ENCODE measurements at places on chromosomes 6 and 20.

- DNase-seq, result no peak
Measured at GRCh38 chr20:61285152-61285645, 33.1 kb downstream of the CDH4 start.

- no peak for DNase-seq
Measured at GRCh38 chr6:135505648-135506047, 8.1 kb upstream of the AHI1 start.

DNA sequence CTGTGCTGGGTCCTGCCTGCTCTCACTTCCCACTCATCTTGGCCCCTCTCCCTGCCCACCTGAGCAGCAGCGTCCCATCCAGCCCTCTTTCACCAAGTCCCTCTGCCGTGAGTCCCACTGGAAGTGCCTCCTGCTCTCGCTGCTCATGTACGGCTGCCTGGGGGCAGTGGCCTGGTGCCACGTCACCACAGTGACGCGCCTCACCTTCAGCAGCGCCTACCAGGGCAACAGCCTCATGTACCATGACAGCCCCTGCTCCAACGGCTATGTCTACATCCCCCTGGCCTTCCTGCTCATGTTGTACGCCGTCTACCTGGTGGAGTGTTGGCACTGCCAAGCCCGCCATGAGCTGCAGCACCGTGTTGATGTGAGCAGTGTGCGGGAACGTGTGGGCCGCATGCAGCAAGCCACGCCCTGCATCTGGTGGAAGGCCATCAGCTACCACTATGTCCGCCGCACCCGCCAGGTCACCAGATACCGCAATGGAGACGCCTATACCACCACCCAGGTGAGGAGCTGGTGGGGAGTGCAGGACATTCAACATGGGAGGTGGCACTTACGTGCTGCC lies 2.8 kb downstream of the TMEM151B start:
- no peak for DNase-seq

- DNase-seq, result no peak
Measured at GRCh38 chr20:62995898-62996595, 10.7 kb downstream of the BHLHE23 start.

GRCh38 chr6:101845172-101845571 lies 451.7 kb downstream of the GRIK2 start:
- DNase-seq, result no peak

DNA sequence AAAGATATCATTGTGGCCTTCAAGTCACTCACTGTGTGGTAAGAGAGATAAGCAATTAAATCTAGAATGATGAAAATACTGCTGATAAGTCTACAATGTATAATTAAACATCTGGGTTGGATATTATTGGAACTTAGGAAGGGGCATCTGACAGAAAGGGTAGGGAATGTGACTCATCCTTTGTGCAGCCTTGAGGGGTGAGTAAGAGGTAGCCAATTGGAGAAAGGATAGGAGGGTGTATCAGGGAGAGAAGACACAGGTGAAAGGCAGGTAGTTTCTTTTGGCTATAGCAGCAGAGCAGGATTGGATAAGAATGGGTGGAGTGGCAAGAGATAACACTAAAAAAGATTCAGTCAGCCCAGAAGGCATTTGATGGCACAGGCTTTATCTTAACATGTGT lies 182.0 kb downstream of the COL21A1 start:
- DNase-seq, result no peak

GRCh38 chr6:157269261-157269794 lies 54.0 kb downstream of the TMEM242 start:
- peak; percentile 58 for DNase-seq

DNA sequence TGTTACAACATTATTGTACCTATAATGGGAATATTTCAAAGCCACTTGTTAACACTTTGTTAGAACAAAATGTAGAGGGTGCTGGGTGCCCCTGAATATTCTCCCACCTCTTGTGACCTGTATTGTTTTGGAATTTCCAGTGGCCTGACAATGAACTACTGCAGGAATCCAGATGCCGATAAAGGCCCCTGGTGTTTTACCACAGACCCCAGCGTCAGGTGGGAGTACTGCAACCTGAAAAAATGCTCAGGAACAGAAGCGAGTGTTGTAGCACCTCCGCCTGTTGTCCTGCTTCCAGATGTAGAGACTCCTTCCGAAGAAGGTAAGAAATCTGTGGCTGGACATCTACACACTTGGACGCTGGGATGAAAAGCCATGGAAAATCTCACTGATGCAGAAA lies 28.9 kb downstream of the PLG start:
- no peak for DNase-seq

DNA sequence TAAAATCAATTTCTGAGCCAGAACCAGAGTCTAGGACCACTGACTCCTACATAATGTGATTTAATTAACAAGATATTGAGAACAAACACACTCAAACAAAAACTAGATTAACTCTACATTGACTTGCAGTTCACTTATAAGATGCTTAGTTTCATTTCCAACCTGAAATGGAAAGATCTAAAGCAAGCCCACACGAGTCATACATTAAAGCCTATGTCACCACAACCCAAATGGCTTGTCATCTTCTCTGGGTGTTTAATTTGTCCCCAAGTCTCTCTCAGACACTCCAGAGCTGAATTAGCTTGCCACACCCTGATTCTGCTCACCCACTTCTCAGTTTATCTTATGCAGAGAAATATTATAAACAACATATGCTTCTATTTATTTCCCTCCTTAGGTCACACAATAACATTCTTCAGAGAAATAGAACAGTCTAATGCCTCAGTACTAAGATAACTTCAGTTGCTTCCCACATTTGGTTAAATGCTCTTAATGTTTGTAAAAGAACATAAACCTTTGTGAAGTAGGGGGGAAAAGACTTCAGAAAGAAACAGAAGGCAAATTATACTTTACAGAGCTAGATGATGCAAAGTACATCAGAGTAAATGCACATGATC lies 8.8 kb upstream of the FBXO30 start:
- no peak for DNase-seq

DNA sequence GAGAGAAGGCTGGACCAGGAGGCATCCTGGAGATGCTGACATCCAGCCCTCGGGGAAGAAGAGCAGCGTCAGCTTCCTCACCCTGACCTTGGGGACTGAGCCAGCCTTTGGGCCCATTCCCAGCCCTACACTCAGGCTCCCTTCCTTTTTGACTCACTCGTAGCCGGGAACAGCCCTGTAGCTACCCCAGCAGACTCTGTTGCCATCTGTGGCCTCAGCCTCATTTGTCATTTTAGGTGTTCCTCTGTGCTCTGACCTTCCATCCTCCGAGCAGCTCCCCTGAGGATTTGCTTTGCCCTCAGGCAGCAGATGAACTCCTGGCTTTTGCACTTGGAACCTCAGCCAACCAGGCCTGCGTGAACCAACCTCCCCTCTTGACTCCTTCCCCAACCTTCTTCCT lies 67.5 kb downstream of the ELOVL2 start:
- DNase-seq, result no peak

DNA sequence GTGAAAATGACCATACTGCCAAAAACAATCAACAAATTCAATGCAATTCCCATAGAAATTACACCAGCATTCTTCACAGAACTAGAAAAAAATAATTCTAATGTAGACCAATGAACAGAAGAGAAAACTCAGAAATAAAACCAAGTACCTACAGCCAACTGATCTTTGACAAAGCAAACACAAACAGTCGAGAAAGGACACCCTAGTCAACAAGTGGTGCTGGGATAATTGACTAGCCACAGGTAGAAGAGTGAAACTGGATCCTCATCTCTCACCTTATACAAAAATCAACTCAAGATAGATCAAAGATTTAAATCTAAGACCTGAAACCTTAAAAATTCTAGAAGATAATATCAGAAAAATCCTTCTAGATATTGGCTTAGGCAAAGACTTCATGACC lies 44.5 kb upstream of the ZNF133 start:
- no peak for DNase-seq

DNA sequence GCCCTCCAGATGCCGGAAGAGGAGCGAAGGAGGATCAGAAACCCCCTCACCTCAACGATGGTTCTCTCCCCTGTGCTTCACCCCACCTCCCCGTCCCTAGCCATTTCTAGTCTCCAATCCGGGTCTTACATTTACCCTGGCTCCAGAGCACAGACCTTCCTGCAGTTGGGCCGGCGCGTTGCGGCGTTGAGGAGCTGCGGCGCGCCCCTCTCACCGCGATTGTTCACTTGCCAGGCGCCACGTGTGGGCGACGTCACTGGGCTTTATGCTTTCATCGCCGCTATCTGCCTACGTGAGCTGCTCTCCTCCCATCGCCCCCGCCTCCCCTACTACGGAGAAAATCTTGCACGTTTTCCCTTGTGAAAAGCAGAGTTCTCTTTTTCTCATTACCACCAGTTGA lies at the start of gene CRISP2:
CRISP2 (minus strand) TSS at position 198 of the 400 bp plus-strand sequence. CDS start 4,347 bp downstream, outside the sequence.
- DNase-seq, result peak; percentile 1

- DNase-seq, result no peak
Measured at GRCh38 chr6:36378936-36379335, 8.5 kb downstream of the ETV7 start.

All from frontal cortex (tissue), 4 donors.